ENCODE measurements at places on chromosomes 6 and 20. TPM values are rescaled to one million over a fixed set of nuclear protein-coding genes. Genes with fewer than 3 reads are reported as not detected.

DNA sequence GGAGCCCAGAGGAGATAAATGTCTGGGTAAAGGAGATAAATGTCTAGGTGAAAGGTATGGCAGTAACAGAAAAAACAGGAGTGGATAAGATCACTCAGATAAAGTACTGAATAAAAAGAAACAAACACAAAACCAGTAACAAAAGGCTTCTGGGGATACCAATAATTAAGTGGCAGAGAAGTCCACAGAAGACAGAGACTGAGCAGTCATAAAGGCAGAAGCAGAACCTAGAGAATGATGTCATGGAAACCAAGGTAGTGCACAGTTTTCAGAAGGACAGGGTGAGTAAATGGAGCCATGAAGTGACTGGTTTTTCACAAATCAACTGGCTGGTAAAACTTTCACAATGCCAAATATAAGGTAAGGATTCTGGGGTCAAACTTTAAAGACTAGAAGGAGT, 80.9 kb upstream of the PLN start:
- no peak for DNase-seq

GRCh38 chr20:31842471-31843157, 2.8 kb downstream of the FOXS1 start:
- DNase-seq, result no peak

- DNase-seq, result no peak
Measured at GRCh38 chr6:45423824-45424450, 46.2 kb upstream of the SUPT3H start.

- no peak for DNase-seq
Measured at GRCh38 chr6:53808302-53808881, 13.6 kb downstream of the LRRC1 start.

DNA sequence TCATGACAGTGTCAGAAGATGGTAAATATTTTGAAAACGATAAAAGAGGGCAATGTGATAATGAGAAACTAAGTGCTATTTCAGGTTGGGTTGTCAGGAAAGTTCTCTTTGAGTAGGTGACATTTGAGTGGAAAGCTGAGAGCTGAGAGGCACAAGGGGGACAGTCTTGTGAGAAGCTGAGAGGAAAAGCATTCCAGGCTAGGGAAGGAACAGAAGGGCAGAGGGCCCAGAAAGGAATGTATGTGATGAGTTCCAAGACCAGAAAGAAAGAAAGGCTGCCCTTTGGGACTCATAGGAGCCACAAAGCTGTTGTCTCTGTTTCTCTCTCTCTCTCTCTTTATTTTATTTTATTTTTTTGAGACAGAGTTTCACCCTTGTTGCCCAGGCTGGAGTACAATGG, 7.6 kb upstream of the RNF182 start:
- no peak for DNase-seq

GRCh38 chr6:23681743-23682142, 444.3 kb upstream of the NRSN1 start:
- no peak for DNase-seq

GRCh38 chr6:48472535-48472934, 361.5 kb upstream of the PTCHD4 start:
- DNase-seq, result no peak

- no peak for DNase-seq
Measured at GRCh38 chr6:158834675-158835385, 15.7 kb upstream of the EZR start.

GRCh38 chr6:3391902-3392458, 64.9 kb downstream of the SLC22A23 start:
- DNase-seq, result no peak

DNA sequence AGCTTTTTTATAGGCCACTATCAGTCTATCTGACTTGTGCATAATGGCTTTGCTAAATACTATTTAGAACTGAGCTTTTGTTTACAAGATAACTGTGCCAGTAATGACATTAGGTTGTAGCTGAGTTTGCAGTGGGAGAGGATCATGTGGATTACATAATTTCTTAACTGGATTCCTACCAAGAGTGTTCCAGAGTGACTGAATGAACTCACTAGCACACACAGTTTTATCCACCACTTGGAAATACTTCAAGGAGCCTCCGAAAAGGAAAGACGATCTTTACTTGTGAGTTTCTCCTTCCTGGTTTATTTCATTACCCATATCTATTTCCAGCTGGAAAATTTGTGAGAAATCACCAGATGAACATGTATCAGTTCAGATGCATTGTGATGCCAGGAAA, 10.9 kb upstream of the SYNE1 start:
- peak; percentile 15 for DNase-seq

- DNase-seq, result peak; percentile 71
Measured at GRCh38 chr6:133645966-133646740, 242.8 kb upstream of the TCF21 start.

GRCh38 chr6:85703406-85703805, 60.7 kb upstream of the SYNCRIP start:
- DNase-seq, result no peak

GRCh38 chr6:136599329-136600011, 49.2 kb upstream of the MAP7 start:
- DNase-seq, result no peak

- no peak for DNase-seq
Measured at GRCh38 chr20:22924949-22925612, 110.0 kb upstream of the SSTR4 start.

DNA sequence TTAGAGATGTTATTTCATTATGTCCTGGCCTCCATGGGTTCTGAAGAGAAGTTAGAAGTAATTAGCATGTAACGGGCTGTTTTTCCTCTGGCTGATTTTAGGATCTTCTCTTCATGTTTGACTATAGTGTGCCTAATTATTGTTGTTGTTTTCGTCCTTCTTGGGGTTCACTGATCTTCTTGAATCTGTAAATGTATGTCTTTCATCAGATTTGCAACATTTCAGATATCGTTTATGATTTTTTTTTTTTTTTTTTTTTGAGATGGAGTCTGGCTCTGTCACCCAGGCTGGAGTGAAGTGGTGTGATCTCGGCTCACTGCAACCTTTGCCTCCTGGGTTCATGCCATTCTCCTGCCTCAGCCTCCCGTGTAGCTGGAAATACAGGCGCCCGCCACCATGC, 246.7 kb downstream of the TFAP2C start:
- DNase-seq, result no peak

DNA sequence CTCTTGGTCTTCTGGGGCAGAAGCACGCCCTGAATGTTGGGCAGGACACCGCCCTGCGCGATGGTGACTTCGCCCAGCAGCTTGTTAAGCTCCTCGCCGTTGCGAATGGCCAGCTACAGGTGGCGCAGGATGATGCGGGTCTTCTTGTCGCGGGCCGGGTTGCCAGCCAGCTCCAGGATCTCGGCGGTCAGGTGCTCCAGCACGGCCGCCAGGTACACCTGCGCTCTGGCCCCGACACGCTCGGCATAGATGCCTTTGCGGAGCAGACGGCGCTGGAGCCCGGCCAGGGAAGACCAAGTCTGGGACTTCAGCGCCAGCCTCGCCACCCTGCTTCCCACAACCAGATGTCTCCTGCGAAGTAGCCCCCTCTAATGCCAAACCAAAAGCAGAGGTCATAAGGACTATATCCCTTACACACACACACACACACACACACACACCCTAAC, 8.0 kb upstream of the SLC17A3 start:
- DNase-seq, result no peak

DNA sequence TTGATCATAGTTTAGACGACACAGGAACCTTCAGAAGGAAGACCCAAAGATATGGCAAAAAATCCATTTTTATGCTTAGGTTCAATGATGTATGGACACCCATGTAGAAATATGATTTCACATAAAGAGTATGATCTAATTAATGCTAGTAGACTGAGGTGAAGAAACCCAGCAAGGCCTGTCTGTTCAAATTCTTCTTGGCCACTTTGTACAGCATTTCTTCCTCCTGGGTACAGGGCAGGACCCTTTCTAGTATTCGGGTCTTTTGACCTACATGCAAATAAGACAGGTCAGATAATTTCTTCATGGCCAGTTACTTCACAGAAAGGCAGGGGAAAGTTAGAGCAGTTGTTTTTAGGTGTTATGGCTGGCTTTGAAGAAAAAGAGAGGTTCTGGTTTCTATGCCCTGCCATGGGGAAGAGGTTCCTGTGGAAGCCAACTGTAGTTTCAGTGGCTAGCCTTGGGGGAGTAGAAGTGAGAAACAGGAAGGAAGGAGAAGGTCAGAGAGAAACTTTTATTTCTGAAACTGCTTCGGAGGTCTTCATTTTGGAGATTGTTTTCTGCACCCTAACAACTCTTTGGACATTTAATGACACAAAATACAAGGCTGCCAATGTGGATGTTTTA, 208.3 kb downstream of the PTPRK start:
- no peak for DNase-seq

DNA sequence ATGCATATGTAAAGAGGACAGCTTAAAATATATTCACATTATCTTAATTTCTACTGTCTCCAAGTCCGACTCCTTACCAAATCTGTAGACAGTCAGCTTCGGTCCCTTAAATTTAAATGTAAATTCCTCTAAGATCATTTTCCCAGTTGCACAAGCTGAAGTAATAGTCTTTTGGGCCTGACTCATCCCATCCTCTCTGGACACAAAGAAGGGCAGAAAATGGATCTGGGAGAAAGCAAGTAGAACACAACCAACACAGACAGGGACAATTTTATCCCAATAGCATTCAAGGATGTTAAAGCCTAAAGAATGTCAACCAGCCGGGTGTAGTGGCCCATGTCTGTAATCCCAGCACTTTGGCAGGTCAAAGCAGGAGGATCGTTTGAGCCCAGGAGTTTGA, 228.3 kb downstream of the ARHGAP18 start:
- DNase-seq, result no peak

DNA sequence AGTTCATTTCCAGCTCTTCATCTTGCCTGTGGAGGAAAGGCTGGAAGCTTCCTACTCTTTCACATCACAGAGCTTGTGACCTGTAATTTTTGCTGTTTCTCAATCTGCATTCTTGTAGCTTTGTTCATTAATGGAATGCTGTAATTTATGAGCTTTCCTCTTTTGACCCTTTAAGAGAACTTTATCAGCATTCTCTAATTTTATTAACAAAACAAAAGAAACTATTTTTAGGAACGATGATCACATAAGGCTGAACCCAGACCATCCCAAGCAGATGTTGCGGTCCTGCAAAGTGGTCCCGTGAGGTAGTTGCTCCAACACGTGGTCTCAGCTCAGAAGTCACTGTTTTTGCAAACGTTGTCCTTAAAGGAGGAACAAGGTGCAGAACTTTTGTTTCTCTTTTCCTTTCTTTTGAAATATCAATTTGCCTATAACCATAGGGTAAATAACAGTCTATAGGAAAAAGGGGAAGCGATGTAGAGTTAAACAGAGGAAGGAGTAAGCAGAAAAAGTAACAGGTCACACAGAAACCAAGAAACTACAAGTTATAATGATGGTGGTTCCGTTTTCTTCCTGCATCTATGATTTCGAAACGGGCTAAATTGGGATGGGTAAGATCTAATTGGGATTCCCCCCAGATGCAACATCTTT, 121.3 kb upstream of the PHACTR1 start:
- DNase-seq, result peak; percentile 85

DNA sequence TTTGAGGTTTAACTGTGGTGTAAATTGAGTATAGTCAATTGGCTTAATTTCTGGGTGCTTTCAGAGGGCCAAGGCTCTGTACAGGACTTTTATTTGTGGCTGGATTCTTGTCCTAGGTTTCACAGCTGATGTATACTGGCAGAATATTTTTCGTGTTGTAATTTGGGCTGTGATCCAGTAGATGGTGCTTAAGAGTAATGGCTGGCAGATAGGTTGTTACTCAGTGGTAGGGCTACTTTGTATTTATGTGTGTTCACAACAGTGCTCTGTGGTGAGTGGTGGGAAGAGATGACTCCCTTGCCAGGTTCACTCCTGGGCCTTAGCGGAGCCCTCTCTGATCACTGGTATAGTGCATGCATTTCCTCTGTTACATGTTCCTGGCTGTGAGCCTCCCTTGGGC, 34.5 kb upstream of the FERMT1 start:
- no peak for DNase-seq

DNA sequence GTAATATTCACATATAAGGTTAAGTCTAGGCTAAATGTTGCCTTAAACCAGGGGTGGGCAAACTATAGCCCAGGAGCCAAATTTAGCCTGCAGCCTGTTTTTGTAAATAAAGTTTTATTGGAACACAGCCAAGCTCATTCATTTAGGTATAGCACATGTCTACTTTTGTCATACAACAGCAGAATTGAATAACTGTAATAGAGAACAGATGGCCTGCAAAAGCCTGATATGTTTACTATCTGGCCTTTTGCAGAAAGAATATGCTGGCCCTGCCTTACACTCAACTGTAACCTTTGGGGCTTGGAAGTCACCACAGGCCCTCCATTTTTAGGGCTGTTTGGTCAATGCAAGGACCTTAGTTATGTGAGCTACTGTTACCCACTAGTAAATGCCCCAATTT, 17.7 kb upstream of the BCLAF1 start:
- DNase-seq, result no peak

DNA sequence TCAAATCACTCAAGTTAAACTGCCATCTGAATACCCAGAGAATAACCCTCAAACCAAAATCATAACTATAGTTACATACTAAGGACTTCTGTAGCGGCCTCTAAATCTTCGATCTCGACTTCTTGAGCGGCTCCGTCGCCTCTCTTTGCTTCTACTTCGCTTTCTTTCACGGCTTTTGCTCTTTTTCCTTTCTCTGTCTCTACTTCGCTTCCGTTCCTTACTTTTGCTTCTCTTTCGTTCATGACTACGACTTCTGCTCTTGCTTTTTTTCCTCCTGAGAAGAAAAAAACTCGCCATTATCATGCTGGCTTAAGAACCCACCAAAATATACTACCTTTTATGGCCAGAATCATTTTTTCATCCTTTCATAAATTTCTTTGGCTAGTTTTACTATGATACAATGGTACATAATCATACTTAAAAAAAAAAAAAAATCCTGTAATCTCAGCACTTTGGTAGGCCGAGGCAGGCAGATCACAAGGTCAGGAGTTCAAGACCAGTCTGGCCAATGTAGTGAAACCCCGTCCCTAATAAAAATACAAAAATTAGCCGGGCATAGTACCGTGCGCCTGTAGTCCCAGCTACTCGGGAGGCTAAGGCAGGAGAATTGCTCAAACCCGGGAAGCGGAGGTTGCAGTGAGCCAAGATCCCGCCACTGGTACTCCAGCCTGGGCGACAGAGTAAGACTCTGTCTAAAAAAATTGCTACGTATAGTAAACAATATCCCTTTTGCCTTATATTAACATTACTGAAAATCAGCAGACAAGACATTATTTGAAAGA, 10.0 kb downstream of the RBM39 start:
- no peak for DNase-seq

- DNase-seq, result no peak
Measured at GRCh38 chr20:50609438-50609989, 81.8 kb downstream of the RIPOR3 start.

DNA sequence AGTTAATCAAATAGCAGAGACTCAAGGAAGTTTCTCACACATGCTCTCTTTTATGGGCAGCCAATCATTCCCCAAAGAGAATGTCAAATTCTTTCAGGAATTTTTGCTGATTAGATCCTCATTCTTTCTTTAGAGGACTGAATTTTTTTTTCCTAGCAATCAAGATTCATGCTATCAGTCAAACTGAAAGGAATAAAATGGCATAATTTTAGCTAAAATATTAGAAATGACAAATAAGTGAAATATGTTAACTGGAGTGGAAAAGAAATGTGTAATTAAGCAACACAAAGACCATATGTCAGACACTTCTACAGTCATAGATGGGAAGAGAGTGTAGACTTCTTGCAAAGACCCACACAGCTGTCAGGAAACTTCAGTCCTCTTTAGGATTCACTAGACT, 242.3 kb upstream of the RNF217 start:
- DNase-seq, result no peak

MUC22 gene
- not detected for polyA plus RNA-seq

MOCS3 gene
- polyA plus RNA-seq, result 3.8 TPM

UST gene
- polyA plus RNA-seq, result 6.8 TPM

RIPOR3 gene
- polyA plus RNA-seq, result 1.2 TPM

CRISP1 gene
- not detected for polyA plus RNA-seq

NOX3 gene
- not detected for polyA plus RNA-seq

All from BJ (cell line).